ENCODE measurements at places on chromosomes 6 and 20.

- DNase-seq, result no peak
Measured at GRCh38 chr6:73642530-73642929, 11.3 kb downstream of the SLC17A5 start.

- DNase-seq, result no peak
Measured at GRCh38 chr6:143038833-143039232, 21.9 kb upstream of the AIG1 start.

GRCh38 chr20:33793011-33793931 is 17.9 kb upstream of the CHMP4B start:
- DNase-seq, result no peak

DNA sequence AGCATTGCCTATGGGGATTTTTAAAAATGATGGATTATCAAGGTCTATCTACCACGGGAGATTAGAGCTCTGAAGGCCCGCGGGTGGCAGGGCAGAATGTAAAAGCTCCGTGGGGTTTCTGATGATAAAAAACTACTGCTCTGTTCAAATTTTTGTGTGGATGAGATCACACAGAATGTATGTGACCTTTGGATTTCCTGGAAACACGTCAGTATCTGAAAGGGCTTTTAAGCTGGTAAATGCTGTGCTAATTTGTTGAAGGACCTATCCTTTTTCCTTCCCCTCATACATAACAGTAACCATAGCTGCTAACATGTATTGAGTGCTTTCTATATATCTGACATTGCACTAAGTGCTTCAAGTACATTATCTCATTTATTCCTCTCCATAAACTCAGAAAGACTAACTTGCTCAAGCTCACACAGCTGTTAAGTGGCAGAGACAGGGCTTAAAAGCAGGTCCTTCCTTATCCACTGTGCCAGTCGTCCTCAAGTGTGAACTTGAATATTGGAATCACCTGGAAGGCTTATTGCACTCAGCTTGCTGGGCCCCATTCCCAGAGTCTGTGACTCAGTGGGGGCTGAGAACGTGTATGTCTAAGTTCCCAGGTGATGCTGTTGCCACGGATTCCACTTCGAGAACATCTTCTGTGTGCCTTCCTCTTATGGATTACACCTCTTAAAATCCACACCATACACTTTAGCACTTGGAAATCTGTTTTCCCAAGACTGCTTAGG is 1.9 kb upstream of the TMEM242 start:
- DNase-seq, result no peak

DNA sequence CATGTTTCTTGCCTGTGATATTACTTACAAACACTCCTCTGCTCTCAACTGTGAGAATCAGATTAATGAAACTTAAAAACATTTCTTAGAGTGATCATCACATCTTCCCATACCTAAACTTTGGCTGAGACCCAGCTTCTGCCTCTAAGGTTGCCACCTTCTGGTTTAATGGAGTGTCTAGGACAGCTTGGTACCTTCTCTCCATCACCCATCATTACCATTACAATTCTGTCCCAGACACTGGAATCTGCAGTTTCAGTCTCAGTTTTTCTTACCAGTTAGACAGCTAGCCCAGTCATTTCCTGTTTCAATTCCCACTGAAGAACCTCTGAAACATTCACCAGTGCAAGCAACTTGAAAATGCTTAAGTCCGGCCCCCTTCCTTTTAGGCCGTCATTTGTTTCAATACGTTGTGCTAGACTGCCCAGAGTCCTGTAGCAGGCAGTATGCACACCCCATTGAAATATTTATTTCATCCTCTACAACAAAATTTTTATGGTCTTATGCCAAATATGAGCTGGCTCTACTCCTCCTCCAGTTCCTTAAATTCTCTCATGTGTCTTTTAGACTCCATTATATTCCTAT is 107.0 kb upstream of the FOXO3 start:
- DNase-seq, result no peak

Data from brain (organoid and tissue), 16 donors.